Mucosa of gallbladder (tissue), 1 donor: ENCODE measurements at places on chromosomes 1 and 21.
A peak's percentile ranks its signal among the peaks of the same experiment; 100 is the strongest.

DNA sequence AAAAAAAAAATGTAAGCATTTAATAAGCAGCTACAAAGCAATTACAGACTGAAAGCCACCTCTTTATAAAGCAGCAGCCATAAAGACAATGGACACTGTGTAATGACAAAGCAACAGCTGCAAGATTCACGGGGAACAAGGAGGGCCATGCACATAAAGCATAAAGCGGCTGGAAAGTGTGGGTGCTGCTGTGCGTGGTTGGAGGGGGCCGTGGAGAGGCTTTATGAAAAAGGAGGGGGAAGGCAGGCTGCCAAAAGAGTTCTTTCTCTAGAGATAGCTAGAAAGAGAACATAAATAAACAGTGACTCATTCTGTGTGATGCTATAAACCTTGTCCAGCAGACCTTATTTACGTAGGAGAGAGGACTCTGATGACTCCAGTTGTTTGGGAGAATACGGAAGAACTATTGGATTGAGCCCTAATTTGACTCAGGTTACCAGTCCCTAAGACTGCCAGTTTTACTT, 49.3 kb downstream of the ADAMTS1 start:
- DNase-seq, result peak; percentile 86

DNA sequence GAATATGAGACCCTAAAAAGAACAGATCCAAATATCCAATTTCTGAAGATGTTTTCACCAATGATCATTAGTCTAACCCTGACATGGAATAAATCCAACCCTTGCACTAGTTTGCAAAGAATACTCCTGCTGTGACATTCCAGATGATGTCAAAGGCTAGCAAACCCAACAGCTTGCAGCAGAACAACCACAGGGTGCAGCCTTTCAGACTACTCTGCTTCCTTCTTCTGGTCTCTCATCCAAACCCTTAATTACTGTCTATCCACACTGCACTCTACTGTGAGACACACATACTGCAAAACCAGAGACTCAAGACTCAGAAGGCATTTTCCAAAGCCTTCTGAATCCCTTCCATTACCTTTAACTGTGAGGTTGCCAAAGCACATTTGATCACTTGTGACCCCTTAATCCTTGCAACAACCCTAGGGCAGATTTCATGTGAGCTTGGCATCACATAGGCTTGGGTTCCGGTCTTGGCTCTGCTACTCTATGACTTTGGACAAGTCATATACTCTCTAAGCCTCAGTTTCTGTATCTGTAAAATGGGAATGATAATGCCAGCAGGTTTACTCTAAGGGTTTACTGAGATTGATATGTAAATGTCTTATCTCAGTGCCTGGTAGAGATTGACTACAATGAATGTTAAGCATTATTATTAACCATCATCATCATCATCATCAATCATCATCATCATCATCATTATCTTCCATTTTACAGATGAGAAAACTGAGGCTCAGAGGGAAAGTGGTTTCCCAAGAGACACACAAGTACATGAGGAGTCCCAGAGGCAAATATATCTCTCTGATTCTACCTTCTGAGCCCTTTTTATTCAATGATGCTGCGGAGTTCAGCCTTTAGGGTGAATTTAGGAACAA, 94.5 kb downstream of the SYF2 start:
- no peak for DNase-seq

GRCh38 chr21:38486221-38486620, 12.1 kb downstream of the ERG start:
- DNase-seq, result no peak

DNA sequence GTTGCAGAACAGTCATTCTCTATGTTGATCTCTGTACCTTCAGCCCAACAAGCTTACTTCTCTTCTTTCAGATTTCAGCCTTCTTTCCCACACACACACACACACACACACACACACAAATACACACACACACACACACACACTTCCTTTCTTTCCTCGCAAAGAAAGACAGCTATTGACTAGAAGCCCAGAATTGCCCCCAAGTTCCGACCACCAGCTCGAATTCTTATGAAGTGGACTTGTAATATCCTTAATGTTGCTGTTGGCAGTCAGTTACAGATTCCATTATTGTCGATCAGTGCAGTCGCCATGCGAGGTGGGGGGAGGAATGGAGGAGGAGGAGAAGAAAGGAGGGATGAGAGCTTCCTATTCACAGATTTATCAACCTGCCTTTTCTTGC, 125.5 kb downstream of the CLEC20A start:
- DNase-seq, result no peak

DNA sequence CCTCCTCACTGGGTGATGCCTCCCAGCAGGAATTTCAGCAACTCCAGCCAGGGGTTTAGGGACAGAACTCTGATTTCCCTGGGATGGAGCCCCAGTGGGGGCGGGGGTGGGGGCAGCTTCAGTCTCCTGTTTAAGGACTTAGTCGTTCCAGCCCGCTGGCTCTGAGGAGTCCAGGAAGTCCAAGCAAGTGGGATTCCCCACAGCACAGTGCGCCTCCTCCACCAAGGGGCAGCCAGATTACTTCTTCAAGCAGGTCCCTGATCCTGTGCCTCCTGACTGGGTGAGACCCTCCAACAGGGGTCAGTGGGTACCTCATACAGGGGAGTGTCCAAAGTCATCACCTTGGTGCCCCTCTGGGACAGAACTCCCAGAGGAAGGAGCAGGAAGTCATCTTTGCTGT, 1438.4 kb upstream of the B3GALT2 start:
- DNase-seq, result no peak
